ENCODE measurements at places on chromosomes 4 and X.

- DNase-seq, result no peak
Observed at GRCh38 chr4:106996490-106996889, 39.6 kb downstream of the DKK2 start.

- no peak for DNase-seq
Observed at GRCh38 chrX:17020356-17020755, 73.9 kb downstream of the REPS2 start.

- no peak for DNase-seq
Observed at GRCh38 chr4:36177946-36178345, 66.4 kb downstream of the ARAP2 start.

DNA sequence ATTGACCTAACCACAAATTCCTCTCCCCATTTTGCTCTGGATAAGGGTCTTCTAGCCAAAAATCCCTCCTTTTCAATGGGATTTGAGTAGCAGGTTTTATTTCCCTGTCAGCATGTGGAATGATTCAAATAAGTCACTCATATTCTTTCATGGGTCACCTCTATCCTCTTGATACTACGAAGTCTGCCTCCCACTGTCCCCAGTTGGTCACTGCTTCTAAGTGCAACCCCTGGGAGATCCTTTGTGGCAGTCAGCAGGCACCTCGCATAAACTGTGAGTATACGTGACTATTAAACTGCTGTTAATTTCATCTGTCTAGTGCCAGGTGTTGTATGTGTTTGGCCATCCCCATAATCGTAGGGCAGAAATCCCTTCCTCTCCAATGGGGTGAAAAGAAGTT lies 1667.9 kb upstream of the PCDH7 start:
- DNase-seq, result no peak

GRCh38 chrX:112654871-112655270 lies 24.9 kb downstream of the LHFPL1 start:
- no peak for DNase-seq

DNA sequence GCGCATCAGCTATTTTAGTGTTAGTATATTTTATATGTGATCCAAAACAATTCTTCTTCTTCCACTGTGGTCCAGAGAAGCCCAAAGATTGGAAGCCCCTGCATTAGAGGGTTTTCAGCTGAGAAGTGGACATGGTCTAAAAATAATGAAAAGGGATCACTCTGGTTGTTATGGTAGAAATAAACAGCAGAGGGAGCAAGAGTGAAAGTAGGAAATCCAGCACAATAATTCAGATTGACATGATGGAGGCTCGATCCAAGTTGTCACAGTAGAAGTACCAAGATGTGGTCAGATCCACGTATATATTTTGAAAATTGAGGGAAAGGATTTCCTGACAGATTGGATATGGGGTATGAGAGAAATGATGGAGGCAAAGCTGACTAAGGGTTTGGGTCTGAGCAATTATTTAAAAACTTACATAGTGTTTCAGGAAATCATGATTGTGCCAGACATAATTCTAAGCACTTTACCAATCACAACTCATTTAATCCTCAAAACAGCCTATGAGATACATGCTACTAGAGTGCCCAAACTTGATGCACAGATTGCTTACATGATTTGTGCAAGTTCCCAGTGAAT lies 17.0 kb upstream of the TMEM144 start:
- no peak for DNase-seq

GRCh38 chrX:132001127-132001526 lies 22.0 kb upstream of the STK26 start:
- no peak for DNase-seq

DNA sequence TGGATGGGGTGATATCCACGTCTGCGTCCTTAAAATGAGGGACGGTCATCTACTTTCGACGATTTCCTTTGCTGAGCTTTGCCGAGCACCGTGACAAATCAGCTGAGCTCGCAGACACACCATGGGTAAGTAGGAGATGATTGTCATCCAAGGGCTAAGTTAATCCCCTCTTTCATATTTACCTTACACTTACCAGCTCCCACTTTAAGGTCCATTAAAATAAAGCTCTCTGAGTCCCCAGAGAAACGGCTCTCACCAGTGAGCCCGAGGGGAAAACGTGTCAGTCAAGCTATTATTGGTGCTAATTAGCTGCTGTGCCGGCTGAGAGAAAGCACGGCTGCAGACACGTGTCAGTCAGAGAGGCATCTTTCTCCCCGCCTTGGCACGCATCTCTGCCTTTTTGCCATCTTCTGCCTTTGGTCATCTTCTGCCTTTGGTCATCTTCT lies 72.2 kb downstream of the CRLF2 start:
- DNase-seq, result no peak

- DNase-seq, result no peak
Observed at GRCh38 chrX:118751950-118752783, 24.8 kb downstream of the IL13RA1 start.

DNA sequence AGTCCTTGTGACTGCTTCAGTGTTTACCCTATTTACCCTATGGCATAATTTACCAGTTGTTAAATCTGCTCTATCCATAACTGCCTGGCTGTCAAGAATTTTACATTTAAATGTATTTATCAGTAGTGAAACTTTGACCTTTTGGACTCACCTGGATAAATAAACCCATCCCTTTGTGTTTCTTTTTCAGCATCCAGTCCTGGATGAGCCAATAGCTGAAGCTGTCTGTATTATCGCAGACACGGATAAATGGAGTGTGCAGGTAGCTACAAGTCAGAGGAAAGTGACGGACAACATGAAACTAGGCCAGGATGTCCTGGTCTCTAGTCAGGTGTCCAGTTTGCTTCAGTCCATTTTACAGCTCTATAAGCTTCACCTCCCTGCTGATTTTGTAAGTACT lies 122.4 kb downstream of the FNIP2 start:
- DNase-seq, result no peak

GRCh38 chr4:109499513-109499912 lies 60.5 kb upstream of the MCUB start:
- no peak for DNase-seq
